ENCODE measurements at places on chromosomes 16 and 17.

DNA sequence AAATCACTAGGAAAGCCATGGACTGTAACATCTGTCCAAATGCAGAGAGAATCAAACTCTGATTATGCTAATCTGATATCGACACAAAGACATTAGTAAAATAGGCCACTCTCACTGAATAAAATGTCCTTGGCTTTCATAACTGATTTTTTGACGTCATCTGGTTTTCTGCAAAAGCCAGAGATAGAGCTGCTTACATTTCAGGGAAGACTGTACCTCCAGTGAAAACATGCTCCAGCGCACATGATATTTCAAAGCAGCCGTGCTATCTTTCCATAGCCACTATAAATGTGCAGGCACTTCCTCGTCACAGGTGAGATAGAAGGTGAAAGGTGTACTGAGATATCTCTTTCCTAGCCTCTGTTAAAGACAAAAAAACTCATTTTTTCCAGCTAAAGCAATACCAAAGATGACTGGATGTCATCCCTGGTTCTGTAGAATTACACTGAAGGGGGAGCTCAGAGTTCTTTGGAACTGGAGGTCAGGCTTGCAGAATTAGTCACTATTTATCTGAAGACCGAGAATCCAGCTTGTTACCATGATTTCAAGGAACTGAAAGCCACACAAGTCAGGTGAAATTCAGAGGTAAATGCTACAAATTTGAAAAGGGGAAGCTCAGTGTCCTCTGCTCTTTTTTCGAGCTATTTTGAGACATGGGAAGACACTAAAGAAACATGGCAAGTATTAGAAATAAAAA is 249.5 kb downstream of the CA10 start:
- no peak for DNase-seq

DNA sequence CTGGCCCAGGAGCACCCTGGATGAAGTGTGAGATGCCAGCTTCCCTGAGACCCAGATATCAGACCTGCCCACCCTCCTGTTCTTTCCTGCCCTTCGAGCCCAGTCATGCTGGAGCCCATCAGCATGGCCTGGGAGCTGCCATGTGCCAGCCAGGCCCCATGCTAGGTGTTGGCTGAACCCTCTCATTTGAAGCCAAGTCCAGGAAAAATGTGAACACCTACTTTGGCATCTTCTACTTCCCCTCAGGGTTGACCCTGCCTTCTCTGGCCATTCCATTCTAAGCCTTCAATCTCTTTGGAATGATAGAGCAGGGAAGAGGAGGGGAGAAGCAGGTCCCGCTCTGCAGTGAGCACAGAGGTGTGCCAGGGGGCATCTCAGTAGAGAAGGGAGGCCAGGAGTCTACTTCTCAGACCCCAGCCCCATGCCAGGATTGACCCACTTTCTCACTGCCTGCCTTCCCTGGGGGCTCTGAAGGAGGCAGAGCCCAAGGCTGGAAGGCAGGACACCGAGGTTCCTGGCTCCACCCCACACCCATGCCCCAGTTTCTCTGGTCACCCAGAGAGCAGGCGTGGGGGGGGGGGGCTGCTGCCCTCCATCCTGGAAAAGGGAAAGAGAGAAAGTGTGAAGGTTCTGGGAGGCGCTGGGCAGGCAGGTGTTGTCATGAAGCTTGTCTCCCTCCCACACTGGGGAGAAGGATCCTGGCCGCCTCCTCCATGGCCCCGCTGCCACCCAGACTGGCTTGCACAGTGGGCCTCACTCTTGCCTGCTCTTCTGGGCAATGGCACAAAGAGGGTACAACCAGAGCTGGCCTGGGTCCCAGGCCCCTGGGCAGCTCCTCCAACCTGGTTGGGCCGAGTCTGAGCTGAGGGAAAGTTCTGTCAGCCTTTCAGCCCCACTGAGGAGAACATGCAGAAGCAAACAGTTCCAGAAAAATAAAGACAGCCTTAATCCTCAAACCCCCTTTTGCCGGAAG is 9.3 kb downstream of the HDAC5 start:
- no peak for DNase-seq

DNA sequence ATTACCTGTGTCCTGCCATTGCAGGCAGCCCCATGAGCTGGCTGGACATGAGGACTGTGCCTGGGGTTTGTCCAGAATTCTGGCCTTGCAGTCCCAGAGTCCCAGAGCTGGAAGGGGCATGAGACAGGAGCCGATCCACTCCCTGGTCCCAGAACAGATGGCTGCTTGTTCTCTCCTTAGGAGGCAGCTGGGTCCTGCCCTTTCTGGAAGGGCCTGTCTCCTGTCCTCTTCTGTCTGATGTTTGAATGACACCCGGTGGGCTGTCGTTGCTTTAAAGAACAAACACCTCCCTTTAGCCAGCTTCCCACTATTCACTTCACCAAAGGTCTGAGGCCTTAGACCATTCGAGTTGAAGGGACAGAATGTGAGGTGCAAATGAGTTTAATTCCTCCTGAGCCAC is 63.8 kb downstream of the RAP1GAP2 start:
- DNase-seq = no peak

- DNase-seq = no peak
Measured at GRCh38 chr16:47134550-47134949, 9.2 kb downstream of the NETO2 start.

GRCh38 chr17:75404731-75405364 is 630 bp downstream of the GRB2 start:
- no peak for DNase-seq

- DNase-seq = no peak
Measured at GRCh38 chr17:48860034-48860433, 29.2 kb downstream of the CALCOCO2 start.

- peak; percentile 20 for DNase-seq
Measured at GRCh38 chr17:50953831-50954601, 87.9 kb upstream of the TOB1 start.

GRCh38 chr17:31171701-31172100 is 76.9 kb downstream of the NF1 start:
- no peak for DNase-seq

GRCh38 chr16:67296420-67296819 is 17.1 kb downstream of the PLEKHG4 start:
- DNase-seq = no peak

DNA sequence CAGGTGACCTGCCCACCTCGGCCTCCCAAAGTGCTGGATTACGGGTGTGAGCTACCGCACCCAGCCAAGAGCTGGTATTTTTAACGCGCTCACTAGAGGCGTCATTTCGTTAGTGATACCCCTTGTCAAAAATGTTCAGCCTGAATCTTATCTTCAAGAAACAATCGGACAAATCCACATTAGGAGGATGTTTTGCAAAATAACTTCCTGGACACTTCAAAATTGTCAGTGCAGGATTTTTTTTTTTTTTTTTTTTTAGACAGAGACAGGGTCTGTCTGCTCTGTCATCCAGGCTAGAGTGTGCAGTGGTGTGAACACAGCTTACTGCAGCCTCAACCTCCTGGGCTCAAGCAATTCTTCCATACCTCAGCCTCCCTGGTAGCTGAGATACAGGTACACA is 63.0 kb downstream of the RMI2 start:
- DNase-seq = no peak

DNA sequence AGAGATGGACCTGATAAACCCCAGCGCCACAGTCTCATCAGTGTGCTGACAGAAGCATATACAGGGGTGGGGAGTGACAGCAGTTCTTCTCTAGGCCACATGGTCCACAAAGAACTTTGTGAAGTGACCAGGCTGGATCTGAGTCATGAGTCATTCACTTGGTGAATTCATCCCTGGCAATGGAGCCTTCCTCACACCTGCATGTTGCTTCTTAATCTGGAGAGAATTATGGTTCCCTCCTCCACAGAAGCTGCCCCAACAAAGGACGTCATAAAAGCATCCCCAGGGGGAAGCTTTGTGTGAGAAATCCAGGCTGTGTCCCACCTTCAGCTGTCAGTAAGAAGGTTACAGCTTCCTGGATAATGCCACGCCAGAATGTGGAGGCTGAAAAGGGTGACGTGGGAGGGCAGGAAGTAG is 215.6 kb upstream of the MAF start:
- no peak for DNase-seq

GRCh38 chr17:20141198-20141972 is 132.2 kb downstream of the SPECC1 start:
- no peak for DNase-seq

DNA sequence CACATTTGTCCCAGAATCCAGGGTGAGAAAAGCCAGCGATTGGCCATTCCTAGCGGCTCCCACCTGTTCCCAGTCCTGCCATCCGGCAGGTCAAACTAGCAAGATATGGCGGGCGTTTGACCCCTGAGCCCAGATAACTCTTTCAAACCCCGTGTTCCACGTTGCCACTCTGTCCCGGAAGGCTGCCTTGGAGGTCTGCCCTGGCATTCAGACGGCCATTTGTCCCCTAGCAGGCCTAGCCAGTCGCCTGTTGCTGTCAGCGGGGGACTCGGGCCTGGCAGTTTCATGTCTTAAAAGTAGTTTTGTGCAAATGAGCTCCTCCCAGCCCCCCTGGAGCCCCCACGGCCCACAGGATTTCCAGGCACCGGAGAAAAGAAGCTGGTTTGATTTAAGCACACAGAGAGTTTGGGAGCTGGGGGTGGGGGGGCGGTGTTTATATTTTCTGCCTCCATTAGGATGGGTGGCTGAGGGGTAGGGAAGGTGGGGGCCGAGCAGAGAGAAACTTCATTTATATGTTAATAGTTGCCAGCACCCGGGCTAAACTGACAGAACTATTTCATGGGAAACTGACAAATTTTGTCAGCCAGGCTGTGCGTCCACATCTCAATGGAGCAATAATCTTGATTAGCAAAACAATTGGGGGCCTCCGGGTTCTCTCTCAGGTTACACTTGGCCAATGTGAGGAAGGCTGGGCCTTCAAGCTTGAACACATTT is 240.9 kb upstream of the SALL1 start:
- no peak for DNase-seq

DNA sequence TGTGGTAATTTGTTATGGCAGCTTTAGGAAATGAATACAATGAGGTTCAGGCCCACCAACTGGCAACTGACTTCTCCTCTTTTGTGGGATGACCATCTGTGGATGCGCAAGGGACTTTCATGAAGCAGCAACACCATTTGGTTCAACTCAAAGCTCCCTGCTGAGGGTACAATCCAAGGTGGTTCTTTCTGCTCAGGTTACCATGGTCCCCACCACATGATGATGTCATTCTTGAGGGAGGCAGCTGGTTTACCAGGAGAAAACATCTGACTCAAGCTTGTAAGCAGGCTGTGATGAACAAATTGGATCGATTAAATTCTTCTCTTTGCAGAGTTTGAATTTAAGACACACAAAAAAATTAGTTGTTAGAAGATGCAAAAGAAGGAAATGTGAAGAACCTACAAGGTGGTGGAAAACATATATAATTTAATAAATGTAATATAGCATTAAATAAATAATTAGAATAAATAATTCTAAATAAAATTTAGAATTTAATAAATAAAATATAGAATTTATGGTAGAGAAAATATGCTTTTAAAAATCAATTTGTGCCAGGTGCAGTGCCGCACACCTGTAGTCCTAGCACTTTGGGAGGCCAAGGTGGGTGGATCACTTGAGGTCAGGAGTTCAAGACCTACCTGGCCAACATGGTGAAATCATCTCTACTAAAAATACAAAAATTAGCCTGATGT is 67.6 kb upstream of the ANKFN1 start:
- DNase-seq = no peak

GRCh38 chr17:76681222-76682137 is 29.3 kb downstream of the MXRA7 start:
- peak; percentile 11 for DNase-seq

DNA sequence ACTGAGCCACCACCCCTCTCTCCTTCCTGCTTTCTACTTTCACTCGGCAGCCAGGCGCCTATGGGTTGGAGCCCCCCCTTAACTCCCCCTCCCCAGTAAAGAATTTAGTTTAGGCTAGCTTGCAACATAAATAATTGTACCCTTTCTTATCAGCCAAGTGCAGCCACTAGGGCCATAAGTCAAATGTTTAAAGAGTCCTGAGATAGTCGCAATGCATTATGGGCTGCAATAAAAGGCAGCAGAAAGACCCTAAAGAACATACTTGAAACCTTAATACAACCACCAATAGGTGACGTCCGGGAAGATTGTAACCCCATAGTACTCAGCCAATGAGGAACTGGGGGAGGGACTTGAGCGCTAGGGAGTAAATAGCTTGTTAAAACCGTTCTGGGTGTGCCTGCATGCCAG is 40.5 kb downstream of the C16orf82 start:
- no peak for DNase-seq

GRCh38 chr17:78965491-78965924 is 14.2 kb downstream of the LGALS3BP start:
- DNase-seq = no peak

DNA sequence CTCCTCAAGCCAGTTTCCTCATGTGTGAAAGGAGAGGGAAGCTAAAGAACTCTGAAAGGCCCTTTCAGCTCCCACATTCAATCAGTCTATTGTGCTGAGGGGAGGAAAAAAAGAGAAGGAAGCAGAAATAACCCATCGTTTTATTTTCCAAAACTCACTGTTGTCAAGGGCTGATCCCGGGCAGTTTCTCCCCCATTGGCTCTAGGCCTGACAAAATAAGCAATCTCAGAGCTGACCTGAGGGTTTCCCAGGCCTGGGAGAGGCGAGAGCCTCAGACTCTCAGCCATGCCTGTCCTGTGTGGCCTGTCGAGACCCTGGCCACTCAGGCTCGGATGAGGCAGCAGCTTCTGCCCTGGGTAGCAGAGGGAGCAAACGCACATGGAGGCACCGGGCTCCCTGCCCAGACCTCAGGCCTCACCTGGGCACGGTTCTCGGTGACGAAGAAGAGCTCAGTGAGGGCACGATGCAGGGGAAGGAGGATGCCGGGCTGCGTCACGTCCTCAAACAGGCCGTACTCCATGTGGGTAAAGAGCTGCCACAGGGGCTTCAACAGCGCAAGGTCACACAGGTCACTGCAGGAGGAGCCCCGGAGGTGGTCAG is 45.0 kb upstream of the ATP2A3 start:
- DNase-seq = no peak

GRCh38 chr16:80515374-80515773 is 25.4 kb upstream of the DYNLRB2 start:
- DNase-seq = no peak

DNA sequence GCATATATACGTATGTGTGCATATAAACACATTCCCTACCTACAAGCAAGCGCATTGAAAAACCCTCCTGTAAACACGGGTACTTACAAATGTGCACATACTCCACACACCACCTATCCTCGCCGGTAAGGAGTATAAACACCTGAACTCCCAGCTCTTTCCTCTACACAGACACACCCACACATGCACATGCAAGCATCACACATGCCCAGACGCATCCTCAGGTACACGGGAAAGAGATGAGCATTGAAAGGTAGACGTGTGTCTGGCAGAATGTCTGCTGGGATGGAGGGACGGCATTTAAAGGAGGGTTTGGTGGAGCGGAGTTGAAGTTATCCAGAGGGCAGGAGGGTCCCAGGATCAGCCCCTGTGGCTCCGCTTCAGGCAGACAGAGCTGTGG is 4.7 kb upstream of the SMTNL2 start:
- no peak for DNase-seq

GRCh38 chr16:86823125-86823524 is 244.8 kb downstream of the FOXL1 start:
- no peak for DNase-seq

GRCh38 chr16:67245674-67246080 is 1.6 kb downstream of the FHOD1 start:
- DNase-seq = no peak
